ENCODE measurements at places on chromosomes 3 and 15. TPM values are rescaled to one million over a fixed set of nuclear protein-coding genes. Genes with fewer than 3 reads are reported as not detected.

GRCh38 chr15:97087006-97087741 lies 756.7 kb downstream of the NR2F2 start:
- ATAC-seq, result no peak

GRCh38 chr15:63049783-63050371 lies 7.3 kb downstream of the TPM1 start:
- ATAC-seq, result no peak

- no peak for ATAC-seq
Observed at GRCh38 chr3:158847885-158848284, 46.0 kb downstream of the MFSD1 start.

RNF13 gene
- total RNA-seq, result 32.8 TPM

- ATAC-seq, result no peak
Observed at GRCh38 chr3:19154693-19155250, 6.5 kb downstream of the KCNH8 start.

DNA sequence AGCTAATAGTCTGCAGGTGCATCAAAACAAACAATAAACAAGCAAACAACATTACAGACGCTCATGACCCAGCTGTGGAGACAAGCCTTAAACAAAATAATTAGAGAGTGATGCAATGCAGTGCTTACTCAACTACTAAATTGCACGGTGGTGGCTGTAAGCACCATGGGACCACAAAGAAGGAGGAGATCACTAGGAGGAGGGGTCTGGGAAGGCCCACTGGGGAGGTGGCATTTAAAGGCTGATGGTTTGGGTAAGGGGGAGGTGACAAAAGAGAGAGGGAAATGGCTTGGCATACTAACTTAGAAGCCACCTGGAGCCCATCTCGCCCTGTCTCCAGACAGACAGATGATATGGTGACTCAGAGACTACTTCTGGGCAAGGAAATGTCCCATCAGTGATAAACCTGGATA lies 516.7 kb downstream of the FOXP1 start:
- no peak for ATAC-seq

DNA sequence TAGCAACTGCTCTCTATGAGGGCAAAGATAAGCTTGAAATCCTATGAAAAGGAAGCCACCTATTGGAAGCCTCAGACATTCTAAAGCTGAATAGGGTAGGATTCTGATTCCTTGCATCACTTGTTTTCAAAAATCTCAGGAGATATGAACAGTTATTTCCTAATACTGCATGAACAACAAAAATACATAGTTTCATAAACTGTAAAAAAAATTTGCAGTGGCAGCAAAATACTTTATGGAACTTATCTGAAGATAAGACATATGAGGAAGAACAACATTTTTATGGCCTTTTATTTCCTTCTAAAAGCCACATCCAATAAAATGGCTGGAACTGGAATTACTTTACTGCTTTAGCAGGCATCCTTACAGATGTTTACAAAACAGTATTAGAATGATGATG lies 29.9 kb downstream of the AP3S2 start:
- no peak for ATAC-seq

GRCh38 chr3:58899159-58899952 lies 150.5 kb downstream of the CFAP20DC start:
- ATAC-seq, result peak; percentile 59

GRCh38 chr15:100235030-100235617 lies 106.7 kb downstream of the ADAMTS17 start:
- ATAC-seq, result no peak

GRCh38 chr3:46508850-46509591 lies 11.2 kb downstream of the RTP3 start:
- ATAC-seq, result no peak
